ENCODE measurements at places on chromosomes 3 and 15.
A peak's percentile ranks its signal among the peaks of the same experiment; 100 is the strongest.

DNA sequence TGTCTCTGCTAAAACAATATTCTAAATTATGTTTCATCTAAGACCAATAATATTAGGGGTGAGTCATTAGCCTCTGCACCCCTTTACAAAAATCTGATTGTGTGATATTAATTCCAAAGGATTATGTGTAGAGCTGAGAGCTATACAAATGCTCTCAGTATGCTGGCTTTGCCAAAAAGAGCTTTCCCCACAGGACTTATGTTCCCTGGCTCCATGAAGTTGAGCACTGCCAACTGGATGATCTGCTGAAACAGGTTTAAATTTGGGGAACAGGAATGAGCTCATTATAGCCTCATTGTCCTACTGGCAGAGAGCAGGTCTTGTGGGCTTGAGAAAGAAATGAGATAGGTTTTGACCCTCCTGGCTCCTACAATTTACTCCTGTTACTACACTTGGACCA, 347.8 kb upstream of the LMCD1 start:
- no peak overlapping the region for H3K4me3 ChIP-seq
- no peaks in the 10 kb centered on the region for H3K36me3 ChIP-seq
- no peaks in the 10 kb centered on the region for H3K27me3 ChIP-seq
- no peak for DNase-seq
- H3K27ac ChIP-seq: no peak overlapping the region

DNA sequence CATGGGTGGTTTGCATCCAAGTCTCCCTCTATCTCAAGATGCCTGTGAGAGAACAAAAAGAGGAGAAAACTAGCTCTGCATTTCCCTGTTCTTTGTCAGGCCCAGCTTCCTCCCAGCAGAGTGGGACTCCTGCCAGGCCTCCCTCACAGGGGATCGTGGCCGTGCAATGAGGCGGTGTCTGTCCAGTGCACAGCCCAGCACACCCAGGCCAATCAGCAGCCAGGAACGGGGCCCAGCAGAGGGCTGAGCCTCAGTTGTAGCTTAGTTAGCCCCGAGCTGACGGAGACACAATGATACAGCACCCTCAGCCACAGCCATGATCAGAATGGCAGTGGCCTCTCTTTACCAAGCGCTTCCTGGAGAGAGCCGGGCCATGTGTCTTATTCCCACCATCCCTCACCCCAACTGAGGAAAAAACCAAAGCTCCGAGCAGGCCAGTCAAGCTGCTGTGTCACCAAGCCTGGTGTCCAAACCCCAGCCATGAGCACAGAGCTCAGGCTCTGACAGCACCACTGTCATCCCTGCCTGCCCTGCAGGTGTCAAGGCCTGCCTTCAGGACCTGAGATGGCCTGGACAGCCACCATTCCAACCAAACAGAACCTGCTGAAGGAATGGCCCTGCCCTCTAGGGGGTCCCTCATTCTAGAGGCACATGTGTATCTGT, 71.1 kb downstream of the DNAJB8 start:
- no peaks in the 10 kb centered on the region for H3K36me3 ChIP-seq
- H3K4me3 ChIP-seq: no peak overlapping the region
- H3K4me1 ChIP-seq: no peaks in the 10 kb centered on the region

- no peak for DNase-seq
- no peak overlapping the region for H3K4me3 ChIP-seq
- H3K27me3 ChIP-seq: no peaks in the 10 kb centered on the region
- H3K4me1 ChIP-seq: no peaks in the 10 kb centered on the region
- H3K36me3 ChIP-seq: no peaks in the 10 kb centered on the region
Measured at GRCh38 chr3:88912294-88912877, 195.0 kb upstream of the EPHA3 start.

DNA sequence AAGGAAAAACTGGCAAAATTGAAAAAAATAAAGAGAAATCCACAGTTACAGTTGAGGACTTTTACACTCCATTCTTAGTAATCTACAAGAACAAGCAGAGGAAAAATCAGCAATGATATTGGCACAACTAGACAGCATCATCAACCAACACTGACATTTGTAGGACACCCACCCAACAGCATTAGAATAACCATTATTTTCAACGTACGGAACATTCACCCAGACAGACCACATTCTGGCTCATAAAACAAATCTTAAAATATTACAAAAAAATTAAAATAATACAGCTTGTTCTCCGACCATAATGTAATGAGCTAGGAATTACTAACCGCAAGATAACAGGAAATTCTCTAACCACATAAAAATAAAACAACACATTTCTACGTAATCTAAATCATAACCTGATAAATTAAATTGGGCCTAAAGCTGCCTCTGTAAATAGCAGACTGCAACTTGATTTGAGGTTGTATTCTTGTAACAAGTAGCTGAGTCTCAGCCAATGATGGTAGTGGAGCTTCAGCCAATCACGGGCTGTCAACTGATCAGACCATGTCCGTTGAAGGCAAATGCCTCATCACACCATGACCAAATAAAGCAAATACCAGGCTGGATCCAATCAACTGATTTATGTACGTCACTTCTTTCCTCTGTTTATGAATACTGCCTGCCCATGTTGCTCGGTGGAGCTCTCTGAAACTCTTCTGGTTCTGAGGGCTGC, 9.2 kb downstream of the PLSCR4 start:
- no peaks in the 10 kb centered on the region for H3K4me1 ChIP-seq
- H3K27me3 ChIP-seq: no peaks in the 10 kb centered on the region
- H3K4me3 ChIP-seq: no peak overlapping the region
- DNase-seq: no peak

DNA sequence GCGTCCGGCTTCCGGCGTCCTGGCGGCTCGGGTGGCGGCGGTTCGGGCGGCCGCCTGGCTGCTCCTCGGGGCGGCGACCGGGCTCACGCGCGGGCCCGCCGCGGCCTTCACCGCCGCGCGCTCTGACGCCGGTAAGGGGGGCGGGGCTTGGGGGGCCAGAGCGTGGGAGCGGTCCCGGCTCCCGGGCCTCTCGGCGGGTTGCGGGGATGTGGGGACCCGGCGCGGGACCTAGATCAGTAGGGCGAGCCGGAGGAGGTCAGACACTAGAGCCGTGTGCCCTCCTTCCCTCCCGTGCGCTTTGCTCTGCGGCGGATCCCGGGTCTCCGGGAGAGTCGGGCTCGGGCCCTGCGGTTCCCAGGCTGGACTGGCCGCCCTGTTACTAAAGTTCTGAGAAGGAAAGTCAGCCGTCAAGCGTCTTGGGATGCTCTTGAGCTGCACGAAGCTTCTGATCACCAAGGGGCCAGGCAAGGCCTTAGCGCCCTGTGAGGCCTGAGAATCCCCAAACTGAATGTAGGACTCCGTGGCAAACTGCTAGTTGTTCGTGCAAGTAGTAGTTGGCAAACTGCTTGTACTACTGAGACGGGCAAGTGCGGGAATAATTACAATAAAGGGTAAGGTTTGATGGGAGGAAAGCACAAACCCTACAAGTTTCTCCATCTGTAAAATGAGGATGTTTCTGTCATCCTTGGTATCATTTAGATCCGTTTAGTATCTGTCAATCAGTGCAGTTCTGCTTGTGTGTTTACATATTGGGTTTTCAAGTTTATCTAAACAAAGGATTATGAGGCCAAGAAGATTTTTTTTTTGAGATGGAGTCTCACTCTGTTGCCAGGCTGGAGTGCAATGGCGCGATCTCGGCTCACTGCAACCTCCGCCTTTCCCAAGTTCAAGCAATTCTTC, 587 bp downstream of the PIGX start:
- H3K27me3 ChIP-seq: no peaks in the 10 kb centered on the region
- H3K27ac ChIP-seq: peak overlapping the region; percentile 79
- DNase-seq: peak; percentile 82
- H3K4me1 ChIP-seq: peaks cover 40% of the 10 kb centered on the region
- H3K36me3 ChIP-seq: peaks cover 7% of the 10 kb centered on the region

GRCh38 chr3:105686278-105686897, 182.4 kb downstream of the CBLB start:
- no peaks in the 10 kb centered on the region for H3K27me3 ChIP-seq
- peak overlapping the region; percentile 89 for H3K27ac ChIP-seq
- no peak for DNase-seq
- no peak overlapping the region for H3K4me3 ChIP-seq

DNA sequence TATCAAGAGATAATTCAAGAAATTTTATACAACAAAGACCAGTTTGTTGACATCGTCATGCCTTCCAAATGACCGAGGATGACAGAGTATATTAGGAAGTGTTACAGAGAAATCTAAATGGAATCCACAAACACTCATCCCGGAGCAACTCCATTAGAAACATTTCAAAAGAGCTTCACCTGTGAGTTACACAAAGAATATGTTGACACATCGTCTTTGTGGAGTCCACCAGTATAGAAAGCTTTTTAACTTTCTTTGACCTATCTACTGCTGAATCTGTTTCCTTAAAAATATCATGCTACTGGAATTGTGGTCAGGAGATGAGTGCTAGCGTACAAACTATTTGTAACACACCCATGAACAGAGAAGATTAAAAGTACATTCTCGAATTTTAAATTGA, 130.4 kb downstream of the SUCLG2 start:
- H3K27ac ChIP-seq: no peak overlapping the region

- no peak for DNase-seq
- H3K4me1 ChIP-seq: peaks cover 16% of the 10 kb centered on the region
- no peak overlapping the region for H3K27ac ChIP-seq
- H3K36me3 ChIP-seq: no peaks in the 10 kb centered on the region
Measured at GRCh38 chr3:45548681-45549075, 45.9 kb upstream of the LIMD1 start.

DNA sequence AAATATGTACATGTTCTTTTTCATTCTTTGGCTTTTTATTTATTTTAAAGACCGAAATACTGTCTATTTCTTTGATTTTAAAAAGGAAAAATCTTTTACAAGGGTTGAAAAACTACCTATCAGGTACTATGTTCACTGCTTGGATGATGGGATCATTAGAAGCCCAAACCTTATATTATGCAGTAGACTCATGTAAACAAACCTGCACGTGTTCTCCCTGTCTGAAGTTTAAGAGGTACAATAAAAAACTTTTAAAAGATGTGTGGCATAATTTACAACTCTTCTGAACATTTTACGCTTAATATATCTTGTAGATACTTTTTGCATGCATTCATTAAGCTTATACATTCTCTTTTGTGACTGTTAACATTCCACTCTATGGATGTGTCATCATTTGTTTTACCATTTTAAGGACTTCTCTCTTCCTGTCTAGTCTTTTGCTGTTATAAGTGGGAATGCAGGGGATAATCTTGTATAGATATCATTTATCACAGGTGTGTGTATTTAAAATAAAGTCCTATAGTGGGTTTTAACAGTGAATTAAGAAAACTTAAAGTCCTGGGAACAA, 6.2 kb downstream of the MGA start:
- peaks cover under 1% of the 10 kb centered on the region for H3K36me3 ChIP-seq
- DNase-seq: no peak
- no peaks in the 10 kb centered on the region for H3K27me3 ChIP-seq
- peaks cover 56% of the 10 kb centered on the region for H3K4me1 ChIP-seq
- no peak overlapping the region for H3K4me3 ChIP-seq
- no peak overlapping the region for H3K27ac ChIP-seq

DNA sequence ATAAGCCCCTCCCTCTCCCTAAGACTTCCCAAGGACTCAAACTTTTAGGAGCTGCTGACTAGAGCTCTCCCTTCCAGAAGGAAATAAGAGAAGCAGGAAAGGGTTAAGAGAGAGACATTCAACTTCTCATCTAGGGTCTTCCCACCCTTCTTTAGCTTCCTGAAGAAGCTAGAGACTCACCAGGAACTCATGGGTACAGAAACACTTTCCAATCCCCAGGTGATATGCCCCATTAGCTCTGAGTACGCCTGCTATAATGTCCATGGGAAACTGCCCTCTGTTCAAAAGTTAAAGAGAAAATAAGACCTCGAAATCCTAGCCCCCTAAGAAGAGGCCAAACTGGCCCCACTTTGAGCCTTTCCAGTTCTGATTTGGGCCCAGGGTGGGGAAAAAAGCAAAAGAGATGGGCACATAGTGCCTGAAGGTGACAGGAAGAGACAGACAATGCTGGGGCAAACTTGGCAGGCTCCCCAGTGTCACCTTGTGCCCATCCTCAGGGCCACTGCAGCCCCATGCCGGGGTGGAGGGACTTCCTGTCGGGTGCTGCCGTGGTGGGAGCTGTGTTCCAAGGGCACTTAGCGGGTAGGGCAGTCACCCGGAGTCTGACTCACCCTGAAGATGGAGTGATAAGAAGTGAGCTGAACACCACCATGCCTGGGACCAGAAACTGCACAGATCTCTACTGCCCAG, 29.5 kb downstream of the CCDC12 start:
- peaks cover 76% of the 10 kb centered on the region for H3K4me1 ChIP-seq
- H3K36me3 ChIP-seq: peaks cover 4% of the 10 kb centered on the region
- H3K27me3 ChIP-seq: no peaks in the 10 kb centered on the region
- peak overlapping the region; percentile 66 for H3K4me3 ChIP-seq

DNA sequence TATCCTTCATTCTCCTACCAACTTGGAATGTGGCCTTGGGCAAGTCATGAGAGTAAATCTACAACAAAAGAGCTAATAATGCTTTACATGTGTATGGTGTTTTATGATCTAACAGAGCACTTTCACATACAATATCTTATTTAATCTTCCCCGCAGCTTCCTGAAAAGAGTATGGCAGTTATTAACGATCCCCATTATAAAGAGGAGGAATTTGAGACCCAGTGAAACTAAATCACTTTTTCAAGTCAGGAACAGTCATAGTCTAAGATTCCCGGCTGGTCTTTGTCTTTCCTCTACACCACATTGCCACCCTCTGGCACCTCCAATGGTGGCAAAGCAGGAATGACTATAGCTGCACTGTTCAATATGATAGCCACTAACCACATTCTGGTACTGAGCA, 69.7 kb upstream of the CMSS1 start:
- no peak overlapping the region for H3K27ac ChIP-seq
- DNase-seq: no peak
- H3K36me3 ChIP-seq: no peaks in the 10 kb centered on the region

GRCh38 chr3:88057630-88058305, 1.0 kb downstream of the CGGBP1 start:
- H3K27ac ChIP-seq: peak overlapping the region; percentile 99
- peak overlapping the region; percentile 100 for H3K4me3 ChIP-seq
- no peak for DNase-seq
- peaks cover 27% of the 10 kb centered on the region for H3K36me3 ChIP-seq
- H3K4me1 ChIP-seq: peaks cover 58% of the 10 kb centered on the region

DNA sequence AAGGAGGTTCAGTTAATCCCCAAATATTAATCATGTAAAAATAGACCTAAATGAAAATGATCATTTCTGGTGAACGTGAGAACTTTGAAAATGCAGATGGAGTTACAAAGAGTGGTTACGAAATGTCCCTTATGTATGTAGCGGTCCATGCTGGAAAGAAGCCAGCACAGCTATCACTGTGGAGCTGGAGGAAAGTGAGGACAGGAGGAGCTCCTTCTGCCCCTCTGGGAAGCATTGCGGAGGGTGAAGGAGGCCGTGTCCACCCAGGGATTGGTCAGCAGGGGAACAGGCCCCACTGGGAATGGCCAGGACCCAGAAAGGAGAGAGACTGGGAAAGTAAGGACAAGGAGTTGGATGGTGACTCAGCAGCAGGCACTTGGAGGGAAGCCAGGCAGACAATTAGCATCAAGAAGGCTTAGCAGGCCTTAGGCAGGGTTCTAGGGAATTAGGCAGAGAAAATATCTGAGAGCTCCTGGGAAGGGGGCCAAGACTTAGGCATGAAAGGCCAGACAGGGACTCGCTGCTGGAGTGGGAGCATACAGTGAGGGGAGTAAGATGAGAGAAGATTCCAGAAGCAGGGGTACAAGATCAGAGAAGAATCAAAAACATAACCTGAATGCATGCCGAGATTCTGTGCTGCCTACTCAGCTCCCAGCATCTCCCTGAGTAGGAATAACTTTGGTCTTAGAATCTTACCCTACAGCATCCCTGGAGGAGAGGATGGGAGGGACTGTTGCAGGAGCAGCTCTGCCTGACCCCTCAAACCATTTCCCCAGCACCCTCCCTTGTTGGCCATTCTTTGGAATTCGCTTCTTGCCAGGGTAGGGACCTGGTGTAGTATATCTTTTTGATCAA, 171.0 kb upstream of the UMPS start:
- H3K36me3 ChIP-seq: no peaks in the 10 kb centered on the region
- H3K4me3 ChIP-seq: no peak overlapping the region
- H3K4me1 ChIP-seq: no peaks in the 10 kb centered on the region
- peaks cover 60% of the 10 kb centered on the region for H3K27me3 ChIP-seq
- DNase-seq: no peak
